ENCODE measurements at places on chromosomes 1 and 21.

- DNase-seq, result no peak
Observed at GRCh38 chr1:226658546-226659125, 80.4 kb downstream of the ITPKB start.

- no peak for DNase-seq
Observed at GRCh38 chr1:233197940-233198339, 97.6 kb downstream of the PCNX2 start.

GRCh38 chr1:43547538-43548072, 16.9 kb downstream of the PTPRF start:
- no peak for DNase-seq

DNA sequence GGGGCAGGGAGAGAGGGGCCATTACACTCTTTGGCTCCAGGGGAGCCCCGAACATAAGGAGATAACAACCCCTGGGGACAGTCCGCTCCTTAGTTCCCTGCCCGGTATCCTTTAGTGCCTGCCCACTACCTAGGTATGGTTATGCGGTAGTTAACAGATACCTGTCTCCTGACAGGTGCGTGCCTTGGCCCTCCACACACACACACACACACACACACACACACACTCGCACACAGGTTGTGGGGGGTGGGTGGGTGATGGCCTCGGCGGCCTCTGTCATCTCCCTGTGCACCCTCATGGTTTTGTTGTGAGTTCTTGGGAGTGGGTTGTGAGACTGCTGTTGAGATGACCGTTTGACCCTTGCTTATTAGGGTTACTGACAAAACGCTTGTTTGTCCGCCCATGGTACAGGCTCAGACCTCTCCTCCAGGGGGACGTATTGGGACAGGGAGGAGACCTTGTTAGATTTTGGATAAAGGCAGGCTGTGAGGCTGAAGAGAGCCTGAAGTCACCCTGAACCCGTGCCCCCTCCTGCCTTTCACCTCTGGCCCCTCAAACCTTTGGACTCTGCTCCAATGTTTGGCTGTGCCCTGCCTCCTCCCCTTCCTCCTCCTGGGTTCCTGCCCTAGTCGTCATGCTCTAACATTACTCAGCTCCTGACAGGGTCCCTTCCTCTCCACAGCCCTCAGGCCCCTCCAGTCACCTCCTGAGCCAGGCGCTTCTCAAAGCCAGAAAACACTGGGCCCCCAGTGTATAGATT, 979 bp downstream of the RASSF5 start:
- DNase-seq, result peak; percentile 52

DNA sequence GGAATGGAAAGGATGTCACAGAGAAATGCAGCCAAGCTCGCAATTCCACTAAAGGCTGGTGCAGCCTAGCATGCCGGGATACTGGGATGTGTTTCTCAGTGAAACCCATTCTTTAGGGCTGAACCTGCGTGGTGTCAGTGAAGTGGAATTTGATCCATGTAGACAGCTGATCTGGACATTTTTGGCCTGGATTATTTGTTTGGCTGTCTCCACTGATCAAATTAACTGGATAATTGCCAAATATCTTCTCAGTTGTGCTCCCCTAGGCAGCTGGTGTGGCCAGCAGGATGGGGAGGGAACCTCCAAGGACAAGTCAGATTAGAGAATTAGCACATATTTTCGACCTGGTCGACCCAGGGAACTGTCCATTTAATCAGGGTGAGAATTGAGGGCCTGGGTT, 318.4 kb downstream of the RPS6KC1 start:
- no peak for DNase-seq

DNA sequence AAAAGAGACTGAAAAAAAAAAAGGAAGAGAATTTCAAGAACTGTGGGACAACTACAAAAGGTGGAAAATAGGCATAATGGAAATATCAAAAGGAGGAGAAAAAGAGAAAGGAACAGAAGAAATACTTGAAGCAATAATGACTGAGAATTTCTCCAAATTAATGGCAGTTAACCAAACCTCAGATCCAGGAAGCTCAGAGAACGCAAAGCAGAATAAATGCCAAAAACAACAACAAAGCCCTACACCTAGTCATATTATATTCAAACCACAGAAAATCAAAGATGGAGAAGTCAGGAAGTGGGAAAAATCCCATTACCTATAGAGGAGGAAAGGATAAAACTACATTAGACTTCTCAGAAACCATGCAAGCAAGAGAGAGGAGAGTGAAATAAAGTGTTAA, 20.7 kb upstream of the AHCYL1 start:
- no peak for DNase-seq

DNA sequence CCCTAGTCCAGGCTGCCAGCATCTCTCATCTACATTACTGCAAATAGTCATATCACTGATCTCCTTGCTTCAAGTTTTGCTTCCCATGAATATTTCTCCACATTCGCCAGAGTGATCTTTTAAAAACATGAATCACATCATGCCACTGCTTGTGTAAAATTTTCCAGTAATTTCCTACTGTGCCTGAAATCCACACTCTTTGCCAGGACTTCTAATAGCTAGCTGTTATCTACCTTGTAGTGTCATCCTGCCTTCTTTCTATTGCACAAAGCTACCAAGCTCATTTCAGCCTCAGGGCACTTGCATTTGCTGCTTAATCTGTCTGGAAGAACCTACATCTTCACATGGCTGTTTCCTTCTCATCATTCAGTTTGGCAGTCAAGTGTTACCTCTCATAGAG, 33.9 kb upstream of the ZNF362 start:
- DNase-seq, result no peak

DNA sequence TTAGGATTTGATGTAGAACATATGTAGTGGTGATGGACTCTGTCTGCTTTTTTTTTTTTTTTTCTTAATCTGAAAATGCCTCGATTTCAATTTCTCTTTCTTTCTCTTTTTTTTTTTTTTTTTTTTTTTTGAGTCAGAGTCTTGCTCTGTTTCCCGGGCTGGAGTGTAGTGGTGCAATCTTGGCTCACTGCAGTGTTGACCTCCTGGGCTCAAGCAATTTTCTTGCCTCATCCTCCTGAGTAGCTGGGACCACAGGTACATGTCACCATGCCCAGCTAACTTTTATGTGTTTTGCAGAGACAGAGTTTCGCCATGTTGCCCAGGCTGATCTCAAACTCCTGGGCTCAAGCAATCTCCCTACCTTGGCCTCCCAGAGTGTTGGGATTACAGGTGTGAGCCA, 17.4 kb downstream of the MAST2 start:
- DNase-seq, result no peak

DNA sequence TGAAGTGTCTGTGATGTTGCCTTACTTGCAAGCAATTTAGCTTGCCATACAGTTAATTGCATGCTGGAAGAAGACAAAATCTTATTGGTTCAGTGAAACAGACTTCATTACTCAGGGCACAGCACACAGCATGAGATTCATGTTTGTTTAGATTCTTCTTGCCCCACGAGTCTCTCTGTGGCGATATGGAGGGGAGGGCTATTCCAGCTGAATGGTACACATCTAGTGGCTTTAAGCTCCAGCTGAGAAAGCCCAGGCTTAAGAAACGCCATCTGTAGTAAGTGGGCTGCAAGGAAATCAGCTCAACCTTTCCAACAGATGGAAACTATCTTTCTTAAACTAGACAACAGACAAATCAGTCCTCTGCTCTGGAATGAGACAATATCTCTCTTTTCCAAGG, 1022.0 kb downstream of the NCAM2 start:
- DNase-seq, result no peak

Data from HuH-7.5 (cell line).